Prostate gland (tissue), 2 donors: ENCODE measurements at places on chromosomes 5 and 9. TPM values are rescaled to one million over a fixed set of nuclear protein-coding genes. Genes with fewer than 3 reads are reported as not detected.

GRCh38 chr5:169583424-169584220 lies at the start of gene SPDL1:
Gene SPDL1, plus strand, starts transcription at chr5:169583773. Its CDS starts 4,644 bp downstream, at chr5:169588417.
- no peaks in the 10 kb centered on the region for H3K36me3 ChIP-seq
- peak within 1 kb of the TSS; percentile 56 for H3K4me3 ChIP-seq
- DNase-seq, result peak; percentile 95
- H3K27me3 ChIP-seq, result no peaks in the 10 kb centered on the region
- H3K27ac ChIP-seq, result peak within 1 kb of the TSS; percentile 50

DNA sequence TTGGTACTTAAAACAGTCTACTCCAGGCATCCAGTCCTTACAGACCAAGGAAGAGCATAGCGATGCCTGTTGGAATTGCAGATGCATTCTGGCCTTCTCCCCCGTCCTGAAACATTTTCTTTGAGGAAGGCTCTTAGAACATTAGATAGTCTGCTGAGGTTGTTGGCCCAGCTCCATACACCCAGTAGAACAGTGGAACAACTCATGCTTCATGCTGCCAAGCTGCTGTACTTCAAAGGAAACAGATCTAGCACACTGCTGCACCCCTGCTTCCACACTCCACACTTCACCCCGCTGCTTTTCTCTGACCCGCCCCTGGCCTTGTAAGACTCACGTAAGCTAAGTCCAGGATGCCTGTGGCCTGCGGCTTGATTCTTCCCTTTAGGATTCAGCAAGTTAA lies 33.4 kb upstream of the NCS1 start:
- H3K27ac ChIP-seq, result peak overlapping the region; percentile 38
- no peaks in the 10 kb centered on the region for H3K36me3 ChIP-seq
- no peaks in the 10 kb centered on the region for H3K4me1 ChIP-seq
- DNase-seq, result peak; percentile 57
- H3K27me3 ChIP-seq, result no peaks in the 10 kb centered on the region

GRCh38 chr5:42089705-42090104 lies 164.6 kb downstream of the FBXO4 start:
- no peak overlapping the region for H3K4me3 ChIP-seq
- no peaks in the 10 kb centered on the region for H3K27me3 ChIP-seq
- H3K27ac ChIP-seq, result no peak overlapping the region
- no peaks in the 10 kb centered on the region for H3K36me3 ChIP-seq
- H3K4me1 ChIP-seq, result no peaks in the 10 kb centered on the region
- DNase-seq, result no peak

DNA sequence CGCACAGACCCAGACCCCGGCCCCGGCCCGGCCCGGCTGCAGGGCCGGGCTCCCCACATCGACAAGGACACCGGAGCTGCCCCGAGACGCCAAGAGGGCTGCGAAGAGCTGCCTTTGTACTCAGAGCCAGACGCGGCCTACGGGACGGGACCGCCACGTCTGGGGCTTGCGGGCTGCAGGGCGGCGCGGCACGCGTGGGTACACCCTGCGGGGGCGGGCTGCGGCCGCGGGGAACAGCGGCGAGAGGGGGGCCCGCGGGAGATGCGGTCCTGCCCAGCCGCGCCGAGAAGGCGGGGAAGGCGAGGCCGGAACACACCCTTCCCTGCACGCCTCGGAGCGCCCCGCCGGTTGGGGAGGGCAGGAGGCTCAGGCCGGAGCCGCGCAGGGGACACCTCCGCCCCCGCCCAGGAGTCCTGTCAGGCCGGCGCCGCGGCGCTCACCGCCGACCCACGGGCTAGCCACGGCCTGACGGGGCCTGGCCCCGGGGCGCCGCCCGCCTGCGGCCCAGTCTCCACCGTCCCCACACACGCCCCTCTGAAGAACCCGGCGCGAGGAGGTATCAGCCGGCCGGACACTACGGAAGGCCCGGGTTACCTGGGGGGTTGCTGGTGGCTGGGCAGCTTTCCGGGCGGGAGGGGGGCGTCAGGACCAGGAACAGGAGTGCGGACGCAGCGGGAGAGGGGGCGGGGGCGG lies 478 bp downstream of the RAB14 start:
- H3K4me3 ChIP-seq, result peak overlapping the region; percentile 94
- peak; percentile 15 for DNase-seq
- H3K36me3 ChIP-seq, result no peaks in the 10 kb centered on the region
- H3K27me3 ChIP-seq, result no peaks in the 10 kb centered on the region
- peaks cover 6% of the 10 kb centered on the region for H3K4me1 ChIP-seq
- H3K27ac ChIP-seq, result peak overlapping the region; percentile 95

GRCh38 chr9:18075253-18075952 lies 398.6 kb upstream of the ADAMTSL1 start:
- DNase-seq, result peak; percentile 55
- H3K27ac ChIP-seq, result no peak overlapping the region
- no peaks in the 10 kb centered on the region for H3K27me3 ChIP-seq
- H3K4me3 ChIP-seq, result no peak overlapping the region

GRCh38 chr5:76356887-76357286 lies 46.2 kb upstream of the IQGAP2 start:
- no peaks in the 10 kb centered on the region for H3K27me3 ChIP-seq
- no peaks in the 10 kb centered on the region for H3K36me3 ChIP-seq
- DNase-seq, result no peak
- no peaks in the 10 kb centered on the region for H3K4me1 ChIP-seq

GRCh38 chr9:133130685-133131244 lies 9.7 kb upstream of the RALGDS start:
- no peaks in the 10 kb centered on the region for H3K27me3 ChIP-seq
- H3K27ac ChIP-seq, result peak overlapping the region; percentile 3
- H3K36me3 ChIP-seq, result no peaks in the 10 kb centered on the region

Gene TTLL11
- 11.7 TPM for total RNA-seq

Gene LCN9
- total RNA-seq, result not detected

Gene FGD3
- total RNA-seq, result 6.2 TPM

Gene ABLIM3
- total RNA-seq, result 11.7 TPM

Gene DOCK8
- 35.5 TPM for total RNA-seq
